ENCODE measurements at places on chromosomes 12 and 14. TPM values are rescaled to one million over a fixed set of nuclear protein-coding genes. Genes with fewer than 3 reads are reported as not detected.

GPRC5A gene
- 35.4 TPM for total RNA-seq

TRPV4 gene
- 8.7 TPM for total RNA-seq

APOF gene
- total RNA-seq = not detected

EML5 gene
- total RNA-seq = not detected

SLC25A21 gene
- total RNA-seq = 1.0 TPM
